ENCODE measurements at places on chromosomes 12 and 14. TPM values are rescaled to one million over a fixed set of nuclear protein-coding genes. Genes with fewer than 3 reads are reported as not detected.

ST8SIA1 gene
- 0.86 TPM for total RNA-seq

SERPINA1 gene
- total RNA-seq, result not detected

MYL2 gene
- 0.33 TPM for total RNA-seq

KIF5A gene
- not detected for total RNA-seq

MGP gene
- total RNA-seq, result 193 TPM

LRRC9 gene
- not detected for total RNA-seq

HELB gene
- total RNA-seq, result 2.2 TPM

CLEC7A gene
- total RNA-seq, result 0.43 TPM

IFNG-AS1 gene
- total RNA-seq, result not detected

FAM90A1 gene
- not detected for total RNA-seq

JPH4 gene
- not detected for total RNA-seq

PRH2 gene
- not detected for total RNA-seq

ZFHX2 gene
- total RNA-seq, result 0.11 TPM

PLXNC1 gene
- total RNA-seq, result 0.09 TPM

GMFB gene
- total RNA-seq, result 104 TPM

ANO4 gene
- total RNA-seq, result 1.5 TPM

PSMD9 gene
- total RNA-seq, result 72.7 TPM

DYNC1H1 gene
- total RNA-seq, result 322 TPM

ANG gene
- 6.2 TPM for total RNA-seq
